ENCODE measurements at places on chromosomes 2 and 18.

DNA sequence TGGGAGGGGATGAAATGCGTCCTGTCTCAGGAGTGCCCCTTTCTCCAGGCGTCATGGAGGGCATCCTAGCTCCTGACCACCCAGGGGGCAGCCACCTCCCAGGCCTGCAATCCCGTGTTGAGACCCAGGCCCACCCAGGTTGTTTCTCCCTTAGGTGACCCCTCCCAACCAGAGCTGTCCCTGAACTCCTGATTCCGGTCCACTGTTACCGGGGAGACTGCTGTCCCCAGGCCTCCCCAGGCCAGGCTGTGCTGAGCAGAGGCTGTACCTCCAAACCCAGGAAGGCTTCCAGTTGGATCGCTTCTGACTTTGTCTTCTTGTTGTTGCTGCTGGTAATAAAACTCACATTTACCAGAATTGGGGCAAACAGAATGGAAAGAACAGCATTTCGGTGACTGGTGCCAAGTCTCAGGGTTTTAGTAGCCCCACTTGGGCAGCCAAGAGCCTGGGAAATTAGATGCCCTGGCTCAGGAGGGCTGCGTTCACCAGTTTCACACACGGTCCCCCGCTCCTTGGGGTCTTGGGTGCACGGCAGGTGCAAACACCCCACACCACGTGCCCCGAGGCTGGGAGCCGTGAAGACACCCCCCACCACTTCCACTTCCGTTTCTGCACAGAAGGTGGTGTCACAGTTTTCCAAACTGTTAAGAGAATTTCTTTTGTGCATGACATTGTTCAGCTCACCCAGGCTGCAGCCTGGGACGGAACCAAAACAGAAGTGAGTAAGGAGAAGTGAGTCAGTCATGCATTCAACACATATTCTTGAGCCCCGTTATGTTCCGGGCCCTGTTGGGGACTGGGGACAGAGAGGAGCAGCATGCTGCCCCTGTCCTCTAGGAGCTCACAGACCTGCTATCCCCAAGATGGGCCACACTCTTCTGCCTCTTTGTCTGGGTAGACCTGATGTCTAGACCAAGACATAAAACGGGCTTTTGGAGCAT is 29.4 kb downstream of the ITM2C start:
- DNase-seq: no peak

GRCh38 chr2:205800773-205801172 is 118.5 kb downstream of the NRP2 start:
- DNase-seq: no peak

DNA sequence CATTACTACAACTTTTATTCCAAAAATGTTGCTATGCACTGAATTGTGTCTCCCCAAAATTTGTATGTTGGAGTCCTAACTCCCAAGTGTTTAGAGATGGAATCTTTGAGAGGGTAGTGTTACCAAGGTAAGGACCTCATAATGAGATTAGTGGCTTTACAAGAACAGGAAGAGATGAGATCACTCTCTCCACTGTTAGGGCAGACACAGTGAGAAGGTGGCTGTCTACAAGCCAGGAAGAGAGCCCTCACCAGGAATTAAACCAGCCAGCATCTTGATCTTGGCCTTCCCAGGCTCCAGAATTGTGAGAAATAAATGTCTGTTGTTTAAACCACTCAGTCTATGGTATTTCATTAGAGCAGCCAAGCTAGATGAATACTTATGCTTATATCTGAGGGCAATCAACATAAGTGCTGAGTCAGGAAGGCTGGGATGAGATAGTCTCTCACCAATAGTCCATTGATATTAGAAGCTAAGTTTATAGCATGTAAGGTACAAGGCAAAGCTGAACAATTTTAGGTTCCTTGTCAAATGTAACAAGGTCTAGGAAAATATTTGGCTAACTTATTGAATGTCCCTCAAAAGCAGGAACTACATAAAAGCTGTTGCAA is 317.6 kb upstream of the REG3G start:
- DNase-seq: no peak

GRCh38 chr2:68745006-68745405 is 10.4 kb downstream of the ARHGAP25 start:
- no peak for DNase-seq

GRCh38 chr2:63539416-63540162 is 48.7 kb downstream of the WDPCP start:
- DNase-seq: no peak

- DNase-seq: no peak
These were observed 1189.4 kb downstream of the DSC3 start for GRCh38 chr18:29853126-29853525.

GRCh38 chr2:234853729-234854128 is 98.1 kb upstream of the SH3BP4 start:
- no peak for DNase-seq

GRCh38 chr2:209976698-209977385 is 25.6 kb upstream of the RPE start:
- no peak for DNase-seq

- no peak for DNase-seq
These were observed 56.2 kb upstream of the ATP8B1 start for GRCh38 chr18:57859314-57859713.

DNA sequence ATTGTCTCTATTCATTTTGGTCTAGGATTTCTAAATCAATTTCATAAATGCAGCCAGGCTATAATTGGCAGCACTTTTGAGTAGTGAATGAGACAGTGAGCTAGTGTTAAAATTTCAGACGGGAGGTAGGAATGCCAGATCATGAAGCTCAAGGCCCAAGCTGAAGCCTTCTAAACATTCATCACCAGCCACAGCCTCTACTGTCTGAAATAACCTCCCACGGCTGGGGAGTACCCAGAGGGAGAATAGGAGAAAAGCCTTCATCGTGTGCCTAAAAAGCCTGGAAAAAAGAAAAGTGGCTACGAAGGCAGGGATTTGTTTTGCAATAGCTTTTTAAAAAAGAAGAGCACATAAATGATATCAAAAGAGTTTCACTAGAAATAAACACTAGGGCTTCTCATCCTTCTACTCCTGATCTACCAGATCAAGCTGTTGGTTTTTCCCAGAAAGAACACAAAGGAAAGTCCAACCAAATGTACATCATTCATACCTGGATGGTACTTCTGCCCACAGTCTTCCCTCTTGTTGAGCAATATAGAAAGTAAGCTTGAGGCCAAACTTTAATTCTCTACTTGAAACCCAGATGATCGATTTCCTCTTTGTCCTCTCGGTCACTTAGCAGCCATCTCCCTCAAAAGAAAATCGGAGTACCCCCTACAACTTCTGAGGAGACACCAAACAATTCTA is 48.1 kb upstream of the SLC39A10 start:
- DNase-seq: no peak

DNA sequence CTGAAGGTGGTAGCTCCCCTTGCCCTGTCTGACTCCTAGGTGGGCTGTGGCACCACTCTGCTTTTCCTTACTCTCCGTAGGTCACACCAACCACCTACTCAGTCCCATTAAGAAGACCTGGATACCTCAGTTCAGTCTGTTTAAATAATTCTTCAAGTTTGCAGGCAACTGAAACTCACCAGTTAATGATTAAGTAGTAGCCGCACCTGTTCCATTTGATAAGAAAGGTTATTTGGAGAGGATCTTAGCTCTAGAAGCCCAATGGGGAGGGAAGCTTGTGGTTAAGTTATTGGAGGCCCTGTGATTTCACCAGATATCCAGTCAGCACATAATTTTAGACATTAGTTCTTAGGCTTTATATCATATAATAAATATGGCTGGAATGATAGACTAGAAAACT is 1193.0 kb downstream of the DPP10 start:
- no peak for DNase-seq

- DNase-seq: no peak
These were observed 24.7 kb downstream of the PAPOLG start for GRCh38 chr2:60780721-60781120.

DNA sequence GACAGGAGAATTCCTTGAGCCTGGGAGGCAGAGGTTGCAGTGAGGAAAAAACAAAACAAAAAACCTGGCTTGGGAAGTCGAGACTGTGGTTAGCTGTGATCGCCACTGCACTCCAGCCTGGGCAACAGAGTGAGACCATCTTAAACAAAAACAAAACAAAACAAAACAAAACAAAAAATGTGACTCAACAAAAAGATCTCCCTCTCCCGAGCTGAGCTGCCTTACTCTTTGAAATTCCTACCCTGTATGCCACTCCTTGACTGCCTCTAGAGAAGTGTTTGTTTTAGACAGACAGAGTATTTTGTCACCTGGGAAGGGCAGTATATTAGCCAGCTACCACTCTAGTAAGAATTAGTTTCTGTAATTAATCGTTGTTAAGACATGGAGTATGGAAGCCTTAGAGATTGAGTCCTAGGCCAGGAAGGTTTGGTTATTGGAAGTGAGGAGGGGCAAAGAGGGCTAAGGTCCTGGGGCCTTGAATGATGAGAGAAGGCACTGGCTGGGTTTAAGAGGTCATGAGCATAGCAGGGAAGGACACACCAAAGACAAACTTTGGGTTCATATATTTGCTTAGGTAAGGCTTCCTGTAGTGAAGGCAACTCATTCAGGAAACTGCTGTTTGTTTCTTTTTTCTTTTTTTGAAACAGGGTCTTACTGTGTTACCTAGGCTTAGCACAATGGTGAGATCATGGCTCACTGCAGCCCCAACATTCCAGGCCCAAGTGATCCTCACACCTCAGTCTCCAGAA is 56.0 kb downstream of the HAUS1 start:
- no peak for DNase-seq
